ENCODE measurements at places on chromosomes 1 and 21.
A peak's percentile ranks its signal among the peaks of the same experiment; 100 is the strongest.

- no peak for DNase-seq
Measured at GRCh38 chr1:153661111-153661708, 2.7 kb downstream of the SNAPIN start.

- DNase-seq = no peak
Measured at GRCh38 chr1:79974659-79975058, 968.1 kb upstream of the ADGRL4 start.

DNA sequence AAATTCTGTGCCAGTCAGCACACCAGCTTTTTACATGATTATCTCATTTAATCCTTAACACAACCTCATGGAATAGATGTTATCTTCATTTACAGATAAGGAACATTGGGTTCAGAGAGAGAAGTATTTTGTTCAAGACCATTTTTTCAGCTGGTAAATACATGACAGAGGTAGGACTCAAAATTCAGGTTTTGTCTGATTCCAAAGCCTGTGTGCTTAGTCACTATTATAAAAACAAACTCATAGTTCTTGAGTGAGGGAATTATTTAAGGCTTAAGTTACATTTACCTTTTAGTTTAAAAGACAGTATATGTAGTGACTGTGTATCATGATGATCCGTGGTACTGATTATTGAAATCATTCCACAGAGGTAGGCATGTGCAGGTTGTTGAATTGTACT, 125.2 kb downstream of the MAGI3 start:
- DNase-seq = no peak

- DNase-seq = no peak
Measured at GRCh38 chr1:178941261-178941689, 70.4 kb upstream of the ANGPTL1 start.

DNA sequence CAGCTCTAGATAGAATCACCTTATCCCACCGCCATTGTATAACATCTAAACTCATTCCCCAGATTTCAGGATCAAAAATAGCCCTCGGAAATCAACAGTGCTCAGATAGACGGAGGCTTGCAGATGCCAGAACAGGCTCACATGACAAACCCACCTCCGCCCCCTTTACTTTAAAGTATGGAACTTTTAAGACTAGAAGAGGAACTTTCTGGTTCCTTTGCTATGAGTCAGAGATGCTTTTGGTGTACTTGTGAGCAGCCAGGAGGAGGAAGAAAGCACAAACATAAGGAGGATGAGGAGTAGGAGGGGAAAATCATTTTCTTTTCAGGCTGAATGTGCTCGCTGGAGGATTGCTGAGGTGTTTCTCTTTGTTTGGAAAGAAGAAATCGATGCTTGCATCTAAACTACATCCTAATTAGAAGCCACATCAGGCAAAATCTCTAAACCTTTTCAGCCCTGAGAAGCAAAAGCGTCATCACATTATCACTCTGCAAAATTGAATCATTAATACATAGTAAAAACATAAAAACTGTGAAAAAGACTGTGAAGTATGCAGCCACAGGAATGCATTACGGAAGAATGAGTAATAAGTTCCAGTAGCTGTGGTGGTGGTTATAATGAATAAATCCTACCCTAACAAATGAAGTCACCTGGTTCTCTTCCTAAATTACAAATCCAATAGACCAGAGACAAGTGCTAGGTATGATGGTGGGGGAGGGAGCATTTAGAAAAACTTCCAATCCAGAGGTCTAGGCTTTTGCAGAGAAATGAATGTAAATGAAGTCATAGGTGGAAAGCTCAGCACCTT, 251.3 kb downstream of the KCNH1 start:
- DNase-seq = no peak

GRCh38 chr1:3431686-3432085, 22.8 kb upstream of the ARHGEF16 start:
- no peak for DNase-seq

DNA sequence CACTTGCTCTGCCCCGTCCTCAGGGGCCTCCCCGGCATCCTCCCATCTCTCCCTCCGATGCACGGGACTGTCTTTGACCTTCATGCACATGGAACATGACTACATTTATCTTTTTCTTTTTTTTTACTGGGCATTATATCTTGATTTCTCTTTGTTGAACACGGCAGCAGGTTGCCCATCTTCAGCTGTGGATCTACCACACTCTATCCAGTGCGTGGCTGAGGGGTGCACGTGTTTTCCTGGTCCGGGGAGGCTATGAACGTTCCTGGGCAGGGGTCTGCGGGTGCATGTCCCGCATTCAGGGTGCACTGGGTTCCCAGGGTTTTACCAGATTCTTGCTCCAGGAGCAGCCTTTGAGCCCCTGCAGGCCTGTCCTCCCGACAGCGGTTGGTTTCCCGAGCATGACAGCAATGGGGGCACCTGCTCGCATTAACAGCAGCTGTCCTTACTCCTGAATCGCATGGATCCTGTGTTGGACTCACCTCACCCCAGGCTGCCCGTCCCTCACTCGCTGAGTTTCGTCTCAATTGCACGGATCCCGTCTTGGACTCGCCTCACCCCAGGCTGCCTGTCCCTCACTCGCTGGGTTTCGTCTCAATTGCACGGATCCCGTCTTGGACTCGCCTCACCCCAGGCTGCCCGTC, 7.4 kb downstream of the POFUT2 start:
- DNase-seq = no peak

DNA sequence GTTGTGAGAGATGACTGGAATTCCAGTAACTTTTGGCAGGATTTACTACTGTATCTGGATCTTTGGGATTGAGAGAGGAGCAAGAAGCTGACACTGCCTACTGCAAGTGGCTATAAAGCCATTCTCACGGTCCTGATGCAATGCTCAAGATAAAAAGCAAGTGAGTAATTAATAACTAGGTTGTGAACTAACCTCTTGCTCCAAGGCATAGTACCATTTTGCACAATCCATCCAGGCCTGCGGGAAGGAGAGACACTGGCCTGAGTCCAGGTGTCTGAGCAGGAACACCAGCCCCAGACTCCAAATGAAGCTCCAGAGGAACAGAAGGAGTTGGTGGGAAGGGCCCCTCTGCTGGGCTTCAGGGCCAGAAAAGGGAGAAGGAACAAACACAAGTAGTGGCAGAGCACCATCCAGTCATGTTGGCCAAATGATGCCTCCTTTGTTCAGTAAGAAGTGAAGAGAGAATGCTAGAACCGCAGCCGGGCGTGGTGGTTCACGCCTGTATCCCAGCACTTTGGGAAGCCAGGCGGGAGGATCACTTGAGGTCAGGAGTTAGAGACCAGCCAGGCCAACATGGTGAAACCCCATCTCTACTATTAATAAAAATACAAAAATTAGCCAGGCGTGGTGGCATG, 9.9 kb upstream of the SLC45A3 start:
- no peak for DNase-seq

GRCh38 chr1:24926563-24927249, 3.4 kb downstream of the RUNX3 start:
- DNase-seq = no peak

DNA sequence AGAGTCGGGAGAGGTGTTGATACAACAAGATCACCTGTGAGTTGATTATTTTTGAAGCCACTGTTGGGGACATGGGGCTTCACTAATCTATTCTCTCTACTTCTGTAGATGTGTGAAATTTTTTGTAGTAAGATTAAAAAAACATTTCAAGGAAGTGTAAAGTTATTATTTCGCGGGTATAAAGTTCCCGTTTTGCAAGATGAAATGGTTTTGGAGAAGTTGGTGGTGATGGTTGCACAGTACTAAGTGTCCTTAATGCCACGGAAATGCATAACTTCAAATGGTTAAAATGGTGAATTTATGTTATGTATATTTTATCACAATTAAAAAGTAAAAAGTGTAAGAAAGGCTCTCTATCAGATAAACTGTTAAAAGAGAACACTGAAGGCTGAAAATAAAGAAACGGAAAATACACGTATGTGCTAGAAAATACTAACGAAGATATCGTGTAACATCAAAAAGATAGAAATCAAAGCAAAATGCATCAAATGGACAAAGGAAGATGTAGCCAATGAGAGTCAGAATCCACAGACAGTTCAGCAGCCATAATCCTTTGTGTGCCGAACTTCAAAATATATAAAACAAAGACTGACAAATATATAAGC, 2.9 kb upstream of the ITGB2 start:
- no peak for DNase-seq

- DNase-seq = no peak
Measured at GRCh38 chr21:39110431-39110830, 72.8 kb downstream of the PSMG1 start.

DNA sequence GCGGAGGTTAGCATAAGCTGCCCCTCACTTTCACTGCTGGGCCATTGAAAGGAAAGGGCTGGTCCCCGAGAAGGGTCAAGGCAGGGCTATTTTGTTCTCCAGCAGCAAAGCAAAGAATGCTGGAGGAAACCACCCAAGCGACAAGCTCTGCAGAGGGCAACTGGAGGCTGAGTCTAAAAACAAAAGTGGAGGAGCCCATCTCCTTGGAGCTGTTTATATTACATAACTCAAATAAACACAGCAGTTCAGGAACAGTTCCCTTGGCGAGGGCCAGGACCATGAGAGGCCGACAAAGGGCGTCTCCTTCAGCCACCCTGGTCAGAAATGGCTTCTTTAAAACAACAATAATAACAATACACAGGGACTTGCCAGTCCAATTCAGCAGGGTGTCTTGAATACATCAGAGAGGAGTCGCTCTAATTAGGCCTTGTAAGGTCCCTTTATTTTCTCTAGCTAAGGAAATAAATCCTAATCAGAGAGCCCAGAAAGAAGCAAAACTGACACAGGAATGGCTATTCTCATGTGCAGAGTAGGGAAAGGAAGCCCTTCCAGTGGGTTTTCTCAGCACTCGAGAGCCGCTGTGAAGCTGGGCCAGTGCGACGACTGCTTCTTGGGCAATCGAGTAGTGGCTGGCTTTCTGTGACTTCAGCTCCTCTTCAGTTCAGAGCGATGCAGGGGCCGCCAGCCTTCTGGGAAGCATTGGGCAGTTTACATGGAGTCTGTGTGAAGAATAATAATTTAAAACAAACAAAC, 57.0 kb upstream of the TARBP1 start:
- DNase-seq = peak; percentile 71

DNA sequence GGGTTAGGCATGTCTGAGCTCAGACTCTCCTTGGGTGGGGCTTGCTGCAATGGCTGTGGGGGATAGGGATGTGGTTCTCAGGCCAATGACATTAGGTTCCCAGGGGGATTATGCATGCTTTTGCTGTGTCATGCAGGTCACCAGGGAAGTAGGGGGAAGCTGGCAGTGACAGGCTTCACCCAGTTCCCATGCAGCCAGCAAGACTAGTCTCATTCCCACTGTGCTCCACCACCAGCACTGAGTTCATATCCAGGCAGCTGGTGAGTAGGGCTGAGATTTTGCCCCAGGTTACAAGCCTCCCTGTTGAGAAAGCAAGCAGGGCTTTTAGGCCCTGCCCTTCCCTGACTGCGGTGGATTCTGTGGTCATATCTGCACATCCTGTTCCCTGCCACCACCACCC, 32.1 kb upstream of the PLA2G5 start:
- no peak for DNase-seq

DNA sequence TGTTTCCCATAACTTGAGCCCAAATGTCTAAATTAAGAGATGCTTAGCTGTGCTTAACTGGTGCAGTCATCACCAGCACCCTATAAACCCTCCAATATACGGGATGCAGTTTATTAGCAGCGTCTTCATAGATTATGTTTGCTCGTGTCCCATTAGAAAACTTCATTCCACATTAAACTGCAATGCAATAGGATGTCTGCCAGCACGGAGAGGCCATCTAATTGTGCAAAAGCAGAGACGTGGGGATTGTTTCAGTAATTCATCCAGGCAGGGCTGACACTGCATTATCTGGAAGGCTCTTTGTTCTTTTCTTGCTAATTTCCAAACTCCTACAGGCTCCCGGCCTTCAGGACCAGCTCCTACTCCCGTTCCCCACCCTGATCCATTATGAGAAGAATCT, 89.5 kb downstream of the CSMD2 start:
- no peak for DNase-seq

DNA sequence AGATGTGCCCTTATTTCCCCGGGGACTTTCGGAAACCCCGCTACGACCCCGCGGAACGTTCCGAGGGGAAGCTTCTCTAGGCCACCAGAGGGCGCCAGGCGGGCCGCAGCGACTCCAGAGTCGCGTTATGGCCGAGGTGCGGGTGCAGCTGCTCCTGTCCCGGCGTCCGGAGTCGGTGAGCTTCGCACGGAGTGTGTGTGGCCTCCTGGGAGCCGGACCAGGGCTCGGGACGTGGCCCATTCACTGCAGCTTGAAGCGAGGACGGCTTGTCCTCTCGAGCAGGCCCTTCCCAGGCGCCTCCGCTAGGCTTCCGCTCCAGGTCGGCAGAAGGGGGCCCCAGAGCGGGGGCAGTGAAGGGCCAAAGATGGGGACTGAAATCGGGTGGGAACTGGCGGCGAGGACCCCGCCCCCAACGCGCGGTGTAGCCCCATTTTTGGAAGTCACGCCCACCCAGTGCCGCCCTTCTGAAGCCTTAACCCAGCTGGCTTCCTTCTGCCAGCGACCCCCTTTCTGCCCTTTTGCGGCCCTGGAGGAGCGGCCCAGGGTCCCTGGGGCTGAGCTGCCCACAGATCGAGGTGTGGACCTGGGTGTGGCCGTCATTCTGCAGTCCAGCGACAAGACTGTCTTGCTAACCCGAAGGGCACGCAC, at the start of gene NUDT17:
TSS of gene NUDT17 (plus strand) at position 117 of the 648 bp plus-strand sequence. CDS start at position 128, 11 bp downstream.
- peak; percentile 85 for DNase-seq

DNA sequence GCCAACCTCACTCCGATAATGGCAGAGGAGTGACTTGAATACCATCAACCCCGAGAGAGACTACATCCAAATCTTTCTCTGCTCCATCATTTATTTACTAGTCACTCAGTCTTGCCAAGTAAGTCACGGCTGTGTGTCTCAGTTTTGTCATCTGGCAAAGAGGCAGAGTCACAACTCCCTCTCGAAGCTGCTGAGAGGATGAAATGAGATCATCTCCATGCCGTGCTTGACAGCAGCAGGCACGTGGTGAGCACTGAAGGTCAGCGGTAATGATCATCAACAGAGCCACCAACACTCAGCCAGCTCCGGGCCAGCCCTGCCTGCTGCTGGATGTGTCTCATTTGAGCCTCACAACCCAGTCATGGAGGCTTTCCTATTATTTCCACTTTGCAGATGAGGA, 19.9 kb downstream of the ALDH4A1 start:
- DNase-seq = no peak

GRCh38 chr1:49346767-49347349, 570.2 kb upstream of the BEND5 start:
- DNase-seq = no peak

DNA sequence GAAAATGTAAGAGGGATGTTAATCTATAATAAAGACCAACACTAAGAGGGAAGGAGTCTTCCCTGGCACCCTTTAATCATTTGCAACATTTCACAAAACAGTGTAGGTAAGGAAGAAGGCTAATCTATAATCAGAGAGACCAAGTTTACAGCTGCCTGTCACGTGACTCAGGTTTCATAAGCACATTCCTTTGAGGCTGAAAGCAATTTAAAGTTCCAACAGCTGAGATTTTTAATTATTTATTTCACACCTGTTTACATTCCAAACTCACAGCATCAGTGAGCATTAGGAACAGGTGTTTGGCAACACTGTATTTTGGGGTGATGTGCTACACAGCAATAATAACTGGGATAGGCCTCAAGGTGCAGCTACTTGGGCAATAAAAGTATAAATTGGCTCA, 75.7 kb upstream of the PGBD5 start:
- DNase-seq = peak; percentile 60

All from body of pancreas (tissue), 4 donors.